SHP77 treated with DMSO at 0.1 percent for 48 hours (cell line): ENCODE measurements at places on chromosomes 16 and 17.

DNA sequence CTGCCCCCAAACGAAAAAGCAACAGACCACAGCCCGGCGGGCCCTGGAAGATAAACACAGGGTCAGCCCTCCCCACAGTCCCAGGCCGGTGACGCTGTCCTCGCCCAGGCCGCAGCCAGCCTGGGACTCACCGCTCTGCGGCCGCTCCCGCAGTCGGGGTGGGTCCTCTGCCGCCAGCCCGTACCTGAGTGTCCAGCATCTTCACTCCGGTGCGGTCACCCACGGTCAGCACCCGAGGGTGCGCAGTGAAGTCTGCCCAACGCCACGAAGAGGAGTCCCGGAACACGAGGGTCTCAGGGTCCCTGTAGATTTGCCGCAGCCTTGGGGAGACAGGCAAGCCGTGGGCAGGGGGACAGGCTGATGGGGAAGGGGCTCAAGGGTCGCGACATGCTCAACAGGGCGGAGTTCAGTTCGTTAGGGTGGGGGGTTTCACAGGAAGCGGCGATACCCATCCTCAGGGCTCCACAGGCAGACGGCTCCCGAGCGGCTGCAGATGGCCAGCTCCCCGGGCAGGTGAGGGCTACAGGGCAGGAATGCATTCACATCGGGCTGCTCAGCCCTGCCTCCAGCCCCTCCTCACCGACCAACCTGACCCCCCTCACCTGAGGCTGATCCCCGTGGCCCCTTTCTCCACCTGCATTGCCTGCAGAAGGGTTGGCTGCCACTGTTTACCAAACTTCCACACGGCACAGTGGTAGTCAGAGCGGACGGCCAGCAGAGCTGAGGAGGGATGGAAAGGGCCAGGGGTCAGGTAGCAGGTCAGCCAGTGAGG lies 5.5 kb downstream of the TAF1C start:
- DNase-seq = no peak

- DNase-seq = no peak
Measured at GRCh38 chr17:75771334-75772281, 6.6 kb upstream of the GALK1 start.

DNA sequence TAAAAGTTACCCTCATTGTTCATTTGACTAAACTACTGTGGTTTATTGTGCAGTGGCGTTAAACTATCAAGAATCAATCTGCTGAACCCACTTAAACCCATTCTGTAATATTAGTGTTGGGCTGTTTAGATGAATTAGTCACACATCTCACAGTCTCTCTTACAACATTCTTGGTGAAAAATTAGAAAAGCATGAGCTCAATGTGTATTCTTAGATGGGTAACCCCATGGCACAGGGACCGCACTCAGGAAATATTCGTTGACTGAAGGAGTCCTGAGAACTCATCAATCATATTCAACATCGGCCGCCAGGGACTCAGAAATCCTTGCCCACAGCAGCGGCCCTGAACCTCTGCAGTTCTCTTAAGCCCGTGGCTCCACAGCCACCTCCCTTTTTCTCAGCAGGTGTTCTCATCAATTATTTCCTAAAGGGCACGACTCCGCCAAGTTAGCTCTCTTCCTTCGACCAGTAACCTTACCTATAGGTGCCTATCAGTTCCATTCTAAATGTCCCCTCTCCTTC lies 155.6 kb downstream of the STX8 start:
- no peak for DNase-seq

GRCh38 chr17:41691031-41691777 lies 2.5 kb downstream of the EIF1 start:
- DNase-seq = no peak

DNA sequence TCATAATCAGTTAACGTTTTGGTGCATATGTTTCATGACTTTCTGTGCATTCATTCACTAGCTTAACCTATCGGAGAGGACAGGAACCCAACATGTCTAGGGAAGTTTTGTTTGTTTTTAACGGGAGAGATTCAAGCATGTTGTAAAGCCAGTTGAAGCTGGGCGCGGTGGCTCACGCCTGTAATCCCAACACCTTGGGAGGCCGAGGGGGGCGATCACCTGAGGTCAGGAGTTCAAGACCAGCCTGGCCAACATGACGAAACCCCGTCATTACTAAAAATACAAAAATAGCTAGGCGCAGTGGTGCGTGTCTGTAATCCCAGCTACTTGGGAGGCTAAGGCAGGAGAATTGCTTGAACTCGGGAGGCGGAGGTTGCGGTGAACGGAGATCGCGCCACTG lies 1.4 kb upstream of the TNRC6A start:
- DNase-seq = no peak

DNA sequence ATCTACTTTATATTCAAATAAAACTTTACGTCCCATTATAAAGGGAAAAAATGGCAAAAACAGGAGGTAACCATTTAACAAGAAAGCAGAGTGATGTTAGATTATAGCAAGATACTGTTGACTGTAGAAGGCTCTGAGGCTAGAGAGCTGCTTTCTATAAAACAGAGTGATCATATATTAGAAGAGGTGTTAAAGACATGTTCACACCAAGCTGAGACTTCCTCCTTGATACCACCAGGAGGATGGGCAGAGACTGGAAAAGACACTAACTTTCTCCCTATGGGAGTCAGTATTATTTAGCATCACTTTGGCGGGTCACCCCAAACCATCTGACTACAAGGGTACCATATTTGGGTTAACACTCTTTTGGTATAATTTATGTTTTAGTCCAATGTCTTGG lies 687 bp upstream of the CIITA start:
- DNase-seq = no peak

- no peak for DNase-seq
Measured at GRCh38 chr17:57132663-57133062, 47.6 kb downstream of the AKAP1 start.

DNA sequence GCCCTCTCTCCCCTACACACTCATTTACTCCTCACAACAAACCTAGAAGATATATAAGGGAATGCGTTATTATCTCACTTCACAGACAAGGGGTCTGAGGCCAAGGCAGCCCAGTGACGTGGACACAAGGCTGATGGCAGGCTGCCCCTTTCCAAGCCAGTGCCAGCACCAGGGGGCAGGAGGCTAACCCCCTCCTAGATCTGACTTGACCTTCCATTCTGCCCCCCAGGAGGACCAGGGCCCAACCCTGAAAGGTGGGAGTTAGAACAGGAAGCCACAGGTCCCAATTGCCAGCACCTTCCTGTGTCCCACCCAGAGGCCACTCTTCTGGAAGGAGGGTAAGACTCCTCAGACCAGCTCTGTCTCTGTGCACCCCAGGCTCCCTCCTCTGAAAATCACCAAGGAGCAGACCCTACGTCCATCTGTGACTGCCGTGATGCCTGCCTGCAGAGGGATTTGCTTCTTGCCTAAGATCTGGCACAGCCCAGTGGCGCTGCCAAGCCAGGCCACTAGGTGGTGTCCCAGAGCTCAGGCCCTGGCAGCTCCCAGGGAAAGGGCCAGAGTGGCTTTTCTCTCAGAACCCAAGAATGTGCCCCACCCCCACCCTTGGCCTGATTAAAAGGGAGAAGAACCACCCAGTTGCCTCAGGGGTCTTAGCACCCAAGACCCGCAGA lies 42.4 kb upstream of the MRPS23 start:
- peak; percentile 13 for DNase-seq

DNA sequence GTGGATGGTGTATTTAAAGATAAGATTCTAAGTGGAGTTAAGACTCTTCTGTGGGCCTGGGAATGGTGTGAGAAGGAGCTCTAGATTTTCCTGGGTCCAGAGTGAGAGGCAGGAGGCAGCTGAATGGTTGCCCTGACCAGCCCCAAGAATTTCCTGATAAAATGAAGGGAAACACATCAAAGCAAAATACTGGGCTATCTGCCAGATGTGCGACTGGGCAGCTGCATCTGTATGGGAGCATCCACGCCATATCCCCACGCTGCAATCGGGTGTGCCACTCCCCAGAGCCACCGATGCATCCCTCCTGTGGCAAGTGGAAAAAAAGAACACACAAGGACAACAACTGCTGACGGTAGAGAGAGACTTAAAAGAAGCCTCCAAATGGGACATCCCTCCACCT lies 84.3 kb upstream of the COX10 start:
- DNase-seq = no peak

GRCh38 chr16:10013364-10013763 lies 168.9 kb downstream of the GRIN2A start:
- DNase-seq = no peak

- DNase-seq = no peak
Measured at GRCh38 chr16:61421111-61421510, 615.1 kb downstream of the CDH8 start.

DNA sequence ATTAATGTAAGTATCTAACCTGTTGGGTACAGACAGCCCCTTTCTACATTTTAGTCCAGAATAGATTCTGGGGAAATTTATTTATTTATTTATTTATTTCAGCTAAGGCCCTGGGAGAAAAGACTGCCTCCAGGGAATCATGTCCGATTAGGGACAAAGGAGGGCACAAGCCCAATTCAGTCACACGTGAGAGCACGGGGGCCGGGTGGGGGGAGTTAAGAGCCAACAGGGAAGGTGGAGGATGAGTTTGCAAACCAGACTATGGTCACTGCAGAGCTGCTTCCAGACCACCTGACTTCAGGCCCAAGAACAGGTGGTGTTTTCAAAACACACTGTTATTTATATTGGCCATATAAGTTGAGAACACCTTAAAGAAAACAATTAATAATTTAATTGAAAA lies 1.6 kb upstream of the ZFHX3 start:
- DNase-seq = no peak

GRCh38 chr17:19743101-19744100 lies 4.7 kb downstream of the ALDH3A1 start:
- no peak for DNase-seq

DNA sequence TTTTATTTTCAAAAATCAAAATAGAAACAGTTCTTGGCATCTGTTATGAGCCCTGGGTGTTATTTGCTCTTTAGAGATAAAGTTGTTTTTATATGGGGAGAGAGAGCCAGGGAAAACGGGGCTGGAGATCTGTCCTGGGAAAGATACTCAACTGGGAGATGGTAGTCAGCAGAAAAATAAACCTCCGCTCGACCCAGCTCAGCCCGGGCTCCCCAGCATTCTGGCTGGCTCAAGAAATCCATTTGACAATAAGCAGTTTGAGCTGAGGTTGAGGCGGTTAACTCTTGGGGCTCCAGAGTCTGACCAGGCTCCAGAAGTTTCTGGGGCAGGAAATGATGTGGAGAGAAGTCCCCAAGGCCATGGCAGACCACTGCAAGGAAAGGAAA lies 151.9 kb downstream of the IRX5 start:
- DNase-seq = no peak

- no peak for DNase-seq
Measured at GRCh38 chr17:81238490-81238814, 403 bp downstream of the TEPSIN start.

- no peak for DNase-seq
Measured at GRCh38 chr17:28267720-28268609, 51.0 kb upstream of the TMEM97 start.

- no peak for DNase-seq
Measured at GRCh38 chr16:23384878-23385277, 68.1 kb downstream of the COG7 start.
